Airway epithelial cell (primary cell): ENCODE measurements at places on chromosomes 16 and 17. TPM values are rescaled to one million over a fixed set of nuclear protein-coding genes. Genes with fewer than 3 reads are reported as not detected.

CCL4 gene
- not detected in 2 replicates for total RNA-seq

CHRNE gene
- 0.35 TPM in 1 of 2 replicates, not detected in the other for total RNA-seq

CES1 gene
- not detected in 2 replicates for total RNA-seq

NRN1L gene
- 0.60 TPM in 1 of 2 replicates, not detected in the other for total RNA-seq

OGFOD1 gene
- 49.7 and 62.8 TPM in 2 replicates for total RNA-seq

IL21R gene
- total RNA-seq, result 0.28 and 0.42 TPM in 2 replicates

CCDC40 gene
- 0.19 and 0.99 TPM in 2 replicates for total RNA-seq

CNTROB gene
- 17.9 and 20.2 TPM in 2 replicates for total RNA-seq

PPL gene
- 222 and 252 TPM in 2 replicates for total RNA-seq

TMIGD1 gene
- total RNA-seq, result not detected in 2 replicates

CCL23 gene
- total RNA-seq, result not detected in 2 replicates

TEKT3 gene
- not detected in 2 replicates for total RNA-seq

SLX4 gene
- 4.5 and 5.3 TPM in 2 replicates for total RNA-seq
